Endodermal cell (in vitro differentiated cells): ENCODE measurements at places on chromosomes 7 and 10. TPM values are rescaled to one million over a fixed set of nuclear protein-coding genes. Genes with fewer than 3 reads are reported as not detected.

- DNase-seq, result no peak
These were observed 416.3 kb upstream of the COBL start for GRCh38 chr7:51732951-51733350.

GRCh38 chr10:125062914-125063230 is 97.5 kb downstream of the CTBP2 start:
- no peak for DNase-seq

DNA sequence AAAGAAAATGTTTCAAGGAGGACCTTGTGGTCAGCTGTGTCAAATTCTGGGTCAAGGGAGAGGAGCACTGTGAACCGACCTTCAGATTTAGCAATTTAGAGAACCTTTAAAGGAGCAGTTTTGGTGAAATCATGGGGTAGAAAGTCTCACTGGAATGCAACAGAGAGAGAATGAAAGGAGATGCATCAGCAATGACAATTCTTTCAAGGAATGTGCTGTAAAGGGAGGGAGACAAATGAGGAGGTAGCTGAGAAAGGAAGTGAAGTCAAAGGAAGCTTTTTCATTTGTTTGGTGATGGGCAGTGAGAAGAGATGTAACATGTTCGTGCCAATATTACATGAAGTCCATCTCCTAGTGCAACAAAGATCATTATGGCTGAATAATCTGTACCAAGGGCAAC is 166.0 kb downstream of the TSPAN12 start:
- no peak for DNase-seq

DNA sequence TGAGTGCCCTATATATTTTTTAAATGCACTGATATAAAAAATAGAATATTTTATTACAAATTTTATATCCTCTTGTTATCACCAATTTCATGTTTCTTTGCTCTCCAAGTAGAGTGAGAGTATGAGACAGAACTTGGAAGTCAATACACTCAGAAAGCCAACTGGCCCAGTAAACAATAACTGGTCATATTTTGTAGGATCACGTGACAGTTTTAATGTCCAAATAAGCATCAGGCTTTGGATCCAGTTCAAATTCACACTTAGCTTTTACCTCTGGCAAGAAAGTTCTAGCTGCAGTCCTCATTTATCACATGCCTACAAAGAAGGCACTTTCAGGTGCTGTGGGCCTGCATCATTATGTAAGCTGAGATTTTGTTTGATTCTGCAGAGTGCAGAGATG is 21.6 kb upstream of the TPK1 start:
- no peak for DNase-seq

- peak; percentile 72 for DNase-seq
These were observed 73.3 kb upstream of the WAC start for GRCh38 chr10:28459453-28460144.

DNA sequence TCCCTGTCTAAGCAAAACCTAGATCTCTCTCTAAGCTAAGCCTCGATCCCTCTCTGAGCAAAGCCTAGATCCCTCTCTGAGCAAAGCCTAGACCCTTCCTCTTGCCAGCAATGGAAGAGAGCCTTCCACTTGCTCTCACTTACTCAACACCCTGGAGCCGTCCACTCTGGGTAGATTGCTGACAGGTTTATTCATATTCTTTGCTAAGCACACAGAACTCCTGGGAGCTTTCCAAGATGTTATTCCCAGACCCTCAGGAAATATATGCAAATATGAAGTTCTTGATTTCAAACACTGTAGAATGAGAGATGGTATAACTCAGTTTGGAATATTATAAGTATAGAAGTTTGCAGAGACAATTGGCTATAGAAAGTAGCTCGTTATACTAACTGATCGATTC is 503.8 kb upstream of the CELF2 start:
- no peak for DNase-seq

GRCh38 chr10:66625709-66626590 is 299.9 kb upstream of the LRRTM3 start:
- DNase-seq, result no peak

DNA sequence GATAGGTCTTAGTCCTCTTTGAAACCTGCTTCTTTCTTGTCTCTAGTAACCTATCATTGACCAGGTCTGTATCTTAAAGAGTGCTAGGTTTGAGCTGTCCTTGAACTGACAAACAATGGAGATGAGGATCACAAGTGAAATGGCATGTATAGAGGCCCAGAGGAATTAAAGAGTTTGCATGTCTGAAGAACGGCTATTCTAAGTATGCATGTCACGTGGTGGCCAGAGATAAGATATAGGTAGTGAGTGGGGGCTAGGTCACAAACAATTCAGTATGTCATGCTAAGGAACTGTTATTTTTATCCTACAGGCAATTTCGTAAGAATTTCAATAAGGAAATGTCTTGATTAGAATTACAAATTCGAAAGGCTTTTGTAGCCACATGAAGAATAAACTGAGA is 95.3 kb downstream of the SUGCT start:
- no peak for DNase-seq

- DNase-seq, result no peak
These were observed 49.4 kb downstream of the SPAM1 start for GRCh38 chr7:123974326-123974908.

DNA sequence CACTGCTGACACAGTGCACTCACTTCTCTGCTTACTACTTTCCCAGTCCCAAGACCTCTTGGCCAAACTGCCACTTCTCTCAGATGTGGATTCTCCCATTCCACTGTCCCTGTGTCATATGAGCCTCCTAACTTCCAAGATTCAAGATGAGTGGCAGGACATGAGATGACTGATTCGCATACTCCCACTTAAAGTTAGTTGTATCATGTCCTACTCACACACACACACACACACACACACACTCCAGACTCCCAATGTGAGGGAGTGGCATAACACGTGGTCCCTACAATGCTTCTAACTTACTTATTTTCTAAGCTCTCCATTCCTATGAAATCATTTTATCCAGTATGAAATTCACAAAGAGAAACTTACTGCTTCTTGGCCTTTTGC is 67.0 kb upstream of the CAV2 start:
- no peak for DNase-seq

DNA sequence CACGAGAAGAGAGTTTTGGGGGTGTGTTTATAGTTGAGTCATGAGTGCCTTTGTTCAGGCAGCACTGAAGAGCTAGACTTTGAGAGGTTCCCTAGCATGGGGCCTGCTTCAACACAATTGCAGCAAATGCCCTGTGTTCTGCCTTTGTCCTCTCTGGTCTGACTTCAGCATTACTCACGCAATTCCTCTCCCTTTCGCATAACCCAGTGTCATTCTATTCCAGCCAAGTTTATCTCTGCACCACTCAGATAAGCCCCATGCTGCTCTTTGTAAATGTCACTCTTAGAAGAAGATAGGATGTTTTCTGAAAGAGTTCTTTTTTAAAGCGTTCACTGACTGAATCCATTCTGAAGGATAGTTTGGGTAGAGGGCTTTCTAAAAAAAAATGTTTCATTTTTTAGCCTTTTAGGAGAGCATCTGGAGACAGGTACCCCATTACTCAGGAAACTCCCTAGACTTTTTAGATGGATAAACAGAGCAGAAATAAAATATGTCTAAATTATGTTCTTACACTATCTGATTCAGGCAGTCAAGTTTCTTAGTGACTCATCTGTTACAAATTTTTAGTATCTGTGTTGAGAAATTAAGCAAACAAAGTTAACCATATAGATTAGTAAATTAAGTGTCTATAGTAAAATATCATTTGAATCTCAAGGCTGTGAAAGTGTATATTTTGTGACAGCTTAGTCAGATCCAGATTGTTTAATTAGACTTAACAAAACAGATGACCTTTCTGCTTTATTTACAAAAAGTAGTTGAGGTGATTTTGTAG is 318.5 kb downstream of the GPR158 start:
- peak; percentile 89 for DNase-seq

- DNase-seq, result no peak
These were observed 28.2 kb downstream of the PTPRE start for GRCh38 chr10:127935071-127935561.

DNA sequence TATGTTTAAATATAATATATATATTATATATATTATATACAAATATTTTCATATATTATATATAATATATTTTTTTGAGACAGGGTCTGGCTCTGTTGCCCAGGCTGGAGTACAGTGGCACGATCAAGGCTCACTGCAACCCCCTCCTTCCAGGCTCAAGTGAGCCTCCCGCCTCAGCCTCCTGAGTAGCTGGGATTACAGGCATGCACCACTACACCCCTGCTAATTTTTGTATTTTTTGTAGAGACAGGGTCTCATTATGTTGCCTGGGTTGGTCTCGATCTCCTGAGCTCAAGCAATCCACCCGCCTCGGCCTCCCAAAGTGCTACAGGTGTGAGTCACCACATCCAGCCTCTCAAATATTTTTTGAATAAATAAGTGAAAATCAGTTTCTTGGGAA is 215.5 kb downstream of the GATA3 start:
- DNase-seq, result no peak

GRCh38 chr10:2475711-2476217 is 591.6 kb upstream of the PFKP start:
- no peak for DNase-seq

DNA sequence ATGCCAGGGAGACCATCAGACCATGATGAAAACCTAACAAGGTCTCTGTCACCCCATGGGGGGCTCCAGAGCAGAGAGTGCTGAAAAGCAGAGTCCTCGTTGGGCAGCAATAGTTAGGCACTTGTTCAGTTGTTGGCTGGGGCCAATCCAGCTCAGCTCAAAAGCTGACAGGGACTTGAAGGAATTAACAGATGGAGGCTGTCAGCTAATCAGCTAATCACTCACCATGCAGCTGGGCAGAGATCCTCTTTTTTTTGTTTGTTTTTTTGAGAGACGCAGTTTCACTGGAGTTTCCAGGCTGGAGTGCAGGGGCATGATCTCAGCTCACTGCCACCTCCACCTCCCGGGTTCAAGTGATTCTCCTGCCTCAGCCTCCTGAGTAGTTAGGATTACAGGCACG is 18.1 kb downstream of the CEP55 start:
- no peak for DNase-seq

DNA sequence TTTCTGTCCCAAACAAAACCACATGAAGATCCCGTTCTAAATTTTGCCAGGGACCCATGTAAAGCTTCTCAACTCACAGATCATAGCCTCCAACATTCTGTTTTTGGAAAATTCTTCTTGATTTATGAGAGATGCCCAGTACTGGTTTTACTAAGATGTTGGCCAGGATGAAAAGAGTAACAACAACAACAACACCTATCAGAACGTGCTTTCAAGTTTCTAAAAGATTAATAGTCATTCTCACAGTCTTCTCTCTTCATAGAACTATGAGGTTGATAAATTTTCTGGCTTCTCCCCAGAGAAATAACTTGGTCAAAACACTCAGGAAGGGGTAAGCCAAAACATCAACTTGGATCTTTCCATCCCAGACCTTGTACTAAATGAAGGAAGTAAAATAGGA is 567.5 kb upstream of the IGFBP3 start:
- DNase-seq, result no peak

- no peak for DNase-seq
These were observed 1.1 kb downstream of the MRPS24 start for GRCh38 chr7:43868181-43868580.

- DNase-seq, result no peak
These were observed 40.4 kb downstream of the KCTD7 start for GRCh38 chr7:66669088-66669487.

GRCh38 chr10:137606-138005 is 2.4 kb downstream of the ZMYND11 start:
- DNase-seq, result no peak

DNA sequence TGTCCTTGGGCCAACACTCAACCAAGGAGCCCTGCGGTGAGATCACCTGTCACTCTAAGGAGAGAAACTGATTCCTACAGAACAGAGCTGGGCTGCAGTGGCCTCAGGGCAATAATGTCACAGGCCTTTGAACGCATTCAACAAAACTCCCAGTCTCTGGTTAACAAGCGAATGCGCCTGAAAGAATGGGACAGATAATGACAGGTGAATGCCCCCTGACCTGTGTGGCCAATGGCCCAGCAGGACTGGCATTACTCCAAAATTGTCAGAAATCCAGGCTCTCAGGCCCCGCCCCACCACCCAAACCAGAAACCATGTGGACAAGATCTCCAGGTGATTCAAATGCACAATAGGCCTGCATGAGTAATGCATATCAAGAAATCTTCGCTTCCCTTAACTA is 277.7 kb upstream of the KLF6 start:
- no peak for DNase-seq

TMEM273 gene
- not detected in 2 replicates for total RNA-seq

TRPV5 gene
- 0.22 to 0.42 TPM in 2 of 3 replicates, not detected in the other for total RNA-seq

HABP2 gene
- 1.4 and 1.6 TPM in 2 replicates for total RNA-seq

KAZALD1 gene
- total RNA-seq, result 3.0 and 5.2 TPM in 2 replicates

OGDHL gene
- total RNA-seq, result 12.9 and 14.6 TPM in 2 replicates

PON1 gene
- not detected in 3 replicates for total RNA-seq

C1QL3 gene
- total RNA-seq, result 0.20 and 0.45 TPM in 2 replicates

LIPM gene
- not detected in 3 replicates for total RNA-seq

ALDH18A1 gene
- total RNA-seq, result 130 to 136 TPM (median 132 TPM) in 3 replicates

CYP17A1 gene
- total RNA-seq, result 0.33 TPM in 1 of 3 replicates, not detected in the others

EPHA1 gene
- total RNA-seq, result 54.4 to 70.9 TPM (median 70.0 TPM) in 3 replicates

INSYN2A gene
- 0.07 TPM in 1 of 3 replicates, not detected in the others for total RNA-seq

WDR86 gene
- 69.8 and 94.2 TPM in 2 replicates for total RNA-seq

HOXA13 gene
- 0.19 TPM in 1 of 3 replicates, not detected in the others for total RNA-seq

PPP2R2D gene
- 35.2 and 37.5 TPM in 2 replicates for total RNA-seq

REEP3 gene
- total RNA-seq, result 30.7 and 31.1 TPM in 2 replicates

GJD4 gene
- 0.29 and 0.34 TPM in 2 replicates for total RNA-seq
